ENCODE measurements at places on chromosomes 12 and 14.

DNA sequence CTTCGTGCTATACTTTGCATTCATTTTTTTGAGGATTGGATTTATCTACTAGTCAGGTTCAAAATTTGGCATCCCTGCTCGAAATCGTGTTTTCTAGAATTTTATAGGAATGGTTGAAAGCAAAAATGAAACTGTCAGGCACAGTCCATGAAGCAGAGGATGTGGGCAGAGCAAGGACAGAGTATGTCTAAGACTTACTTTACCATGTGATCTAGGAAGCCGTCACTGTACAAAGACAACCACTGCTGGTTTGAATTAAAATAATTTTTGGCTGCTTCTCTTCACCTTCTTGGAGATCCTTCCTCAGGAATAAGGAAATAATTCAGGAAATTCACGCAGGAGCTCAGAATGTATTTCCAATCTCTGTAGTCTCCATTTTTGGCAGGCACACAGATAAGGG lies 31.6 kb upstream of the SGPP1 start:
- no peak for DNase-seq

GRCh38 chr14:51883232-51883631 lies 22.8 kb downstream of the GNG2 start:
- DNase-seq = no peak

GRCh38 chr14:73460691-73461127 lies 2.4 kb upstream of the NUMB start:
- no peak for DNase-seq

- no peak for DNase-seq
Observed at GRCh38 chr12:92828565-92828964, 100.5 kb downstream of the EEA1 start.

DNA sequence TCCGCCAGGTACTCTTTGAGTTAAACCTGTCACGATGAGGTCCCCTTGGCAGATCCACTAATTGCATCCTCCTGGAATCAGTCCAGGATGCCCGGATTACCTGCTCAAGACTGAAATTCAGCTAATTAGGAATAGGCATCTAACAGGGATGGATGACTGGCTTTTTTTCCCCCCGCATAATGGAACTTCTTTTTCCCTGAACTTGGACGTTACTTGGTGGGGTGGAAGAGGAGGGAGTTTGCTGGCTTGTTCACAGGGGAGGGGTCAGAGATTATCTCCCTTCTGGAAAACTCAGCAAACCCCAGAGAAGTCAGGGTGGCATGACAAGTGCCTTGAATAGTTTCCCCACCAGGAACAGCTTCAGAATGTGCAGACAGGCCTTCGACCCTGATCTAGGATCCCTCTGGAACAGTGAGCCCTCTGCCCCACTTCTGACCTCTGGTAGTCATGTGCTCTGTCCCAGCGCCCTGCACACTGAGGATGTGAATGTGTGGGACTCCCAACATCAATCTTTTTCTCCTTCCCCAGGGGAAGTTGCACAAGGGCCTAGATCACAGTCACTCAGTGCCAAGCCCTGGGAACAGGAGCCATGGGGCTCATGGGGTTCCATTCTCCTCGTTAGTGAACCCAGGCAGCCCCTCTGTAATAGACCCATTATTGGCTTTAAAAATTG lies 142.5 kb downstream of the SMOC1 start:
- no peak for DNase-seq

DNA sequence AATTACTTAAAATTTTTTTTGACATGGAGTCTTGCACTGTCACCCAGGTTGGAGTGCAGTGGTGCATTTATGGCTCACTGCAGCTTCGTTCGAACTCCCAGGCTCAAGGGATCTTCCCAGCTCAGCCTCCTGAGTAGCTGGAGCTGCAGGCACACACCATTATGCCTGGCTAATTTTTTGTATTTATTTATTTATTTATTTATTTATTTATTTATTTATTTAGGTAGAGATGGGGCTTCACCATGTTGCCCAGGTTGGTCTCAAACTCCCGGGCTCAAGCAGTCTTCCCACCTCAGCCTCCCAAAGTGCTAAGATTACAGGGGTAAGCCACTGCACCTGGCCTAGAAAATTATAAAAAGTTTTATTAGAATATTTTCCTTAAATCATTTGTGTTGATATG lies 73.6 kb downstream of the DACT1 start:
- DNase-seq = no peak

- DNase-seq = no peak
Observed at GRCh38 chr12:27018037-27018436, 3.9 kb upstream of the TM7SF3 start.

DNA sequence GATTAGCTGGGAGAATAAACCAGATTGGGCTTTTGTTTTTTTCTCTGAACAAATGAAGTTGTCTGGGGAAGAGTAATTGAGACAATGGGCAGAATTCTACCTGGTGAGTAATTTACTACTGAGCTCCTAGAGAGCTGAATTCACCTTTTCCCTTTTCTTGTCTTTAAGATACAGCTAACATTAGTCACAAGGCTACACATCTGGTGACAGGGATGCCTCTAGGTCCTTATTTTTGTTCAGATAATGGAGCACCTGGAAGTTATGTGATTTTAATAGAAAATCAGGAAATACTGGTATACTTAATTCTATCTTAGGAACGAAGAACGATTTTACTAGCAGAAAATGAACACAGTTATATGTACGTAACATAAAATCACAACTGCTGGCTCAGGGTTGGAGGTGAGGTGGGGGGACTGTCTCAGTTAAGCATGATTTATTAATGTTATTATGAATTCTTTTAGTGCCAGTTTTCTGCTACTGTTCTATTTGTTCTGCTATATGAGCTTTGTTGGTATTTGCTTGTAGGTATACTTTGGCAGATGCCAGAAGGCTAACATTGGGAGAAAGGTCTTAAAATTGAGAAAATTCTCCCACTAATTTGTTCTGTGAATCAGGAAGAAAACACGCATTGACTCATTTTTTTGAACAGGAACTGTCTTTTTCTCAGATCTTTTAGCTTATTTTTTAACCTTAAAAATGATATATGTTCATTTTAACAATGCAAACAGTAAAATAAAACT lies 482.7 kb upstream of the RGS6 start:
- DNase-seq = no peak

DNA sequence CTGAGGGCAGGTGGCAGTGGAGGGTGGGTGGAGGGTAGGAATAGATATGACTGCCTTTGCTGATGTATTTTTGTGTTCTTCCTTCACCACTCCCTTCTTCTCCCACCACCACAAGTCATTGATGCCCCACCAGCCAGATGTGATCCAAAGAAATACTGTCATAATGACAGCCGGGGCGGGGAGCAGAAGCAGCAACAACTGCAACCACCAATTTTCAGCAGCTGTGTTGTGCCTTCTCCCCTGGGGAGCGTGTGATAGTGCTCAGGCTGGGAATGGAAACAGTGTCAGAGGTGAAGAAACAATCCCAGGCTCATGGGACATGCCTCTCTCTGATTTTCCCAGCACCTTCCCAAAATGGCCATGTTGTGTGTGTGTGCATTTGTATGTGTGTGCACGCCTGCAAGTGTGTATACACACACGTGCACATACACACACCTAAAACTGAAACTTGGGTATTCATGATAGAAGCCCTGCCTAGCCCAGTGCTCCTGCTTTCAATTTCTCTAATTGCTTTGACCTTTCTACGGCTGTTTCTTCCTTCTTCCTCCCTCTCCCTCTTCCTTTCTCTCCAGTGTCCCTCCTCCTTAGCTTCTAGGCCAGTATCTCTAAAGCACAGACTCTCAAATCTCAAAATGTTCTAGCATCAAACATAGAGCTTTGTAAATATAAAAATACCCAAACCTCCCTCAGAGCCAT lies 299.2 kb upstream of the FKBP4 start:
- no peak for DNase-seq

GRCh38 chr12:56978397-56979138 lies 21.2 kb upstream of the RDH16 start:
- no peak for DNase-seq

Data from posterior cingulate gyrus (tissue), 11 donors.